ENCODE measurements at places on chromosomes 6 and 20.

DNA sequence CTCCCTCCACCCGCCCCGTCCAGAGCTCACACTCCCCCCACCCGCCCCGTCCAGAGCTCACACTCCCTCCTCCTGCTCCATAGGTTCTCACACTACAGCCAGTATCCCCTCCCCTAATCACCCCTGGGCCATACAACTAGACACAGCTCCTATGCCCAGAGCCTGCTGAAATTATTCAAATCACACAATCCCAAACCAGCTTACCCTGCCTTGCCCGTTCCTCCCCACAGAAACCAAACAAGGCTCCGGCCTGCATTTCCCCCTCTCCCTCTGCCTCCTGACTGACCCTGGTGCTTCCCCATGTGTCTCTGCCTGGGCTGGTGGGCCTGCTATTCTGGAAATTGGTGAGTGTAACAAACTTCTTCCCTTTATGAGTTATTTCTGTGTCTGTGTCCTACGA is 18.6 kb downstream of the SLC2A4RG start:
- DNase-seq = no peak

- DNase-seq = no peak
Measured at GRCh38 chr6:16925461-16925860, 164.2 kb upstream of the ATXN1 start.

DNA sequence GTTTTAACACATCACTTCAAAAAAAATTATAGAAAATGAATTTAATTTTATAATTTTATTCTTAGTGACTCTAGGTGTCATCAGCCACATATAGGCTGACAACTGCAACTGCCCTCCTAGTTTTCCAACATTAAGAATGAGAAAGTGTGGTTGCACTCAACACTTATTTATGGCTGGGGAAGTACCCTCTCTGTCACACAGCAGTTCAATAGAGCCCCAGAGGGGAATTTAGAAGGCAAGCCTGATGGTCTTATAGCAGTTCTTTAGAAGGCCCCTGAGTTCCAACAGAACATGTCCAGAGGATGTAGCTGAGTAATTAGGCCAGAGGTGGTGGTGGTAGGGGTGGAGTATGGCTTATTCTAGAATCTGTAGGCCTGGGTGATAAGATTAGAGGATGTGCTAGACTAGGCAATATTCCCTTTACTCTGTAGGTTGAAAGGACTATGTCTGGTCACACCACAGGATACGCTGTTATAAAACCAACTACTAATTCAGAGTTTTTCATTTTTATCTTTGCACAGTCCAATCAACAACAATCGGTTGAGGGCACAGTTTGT is 226.5 kb upstream of the CITED2 start:
- DNase-seq = no peak

GRCh38 chr6:130622142-130622541 is 205.1 kb upstream of the SMLR1 start:
- DNase-seq = no peak

DNA sequence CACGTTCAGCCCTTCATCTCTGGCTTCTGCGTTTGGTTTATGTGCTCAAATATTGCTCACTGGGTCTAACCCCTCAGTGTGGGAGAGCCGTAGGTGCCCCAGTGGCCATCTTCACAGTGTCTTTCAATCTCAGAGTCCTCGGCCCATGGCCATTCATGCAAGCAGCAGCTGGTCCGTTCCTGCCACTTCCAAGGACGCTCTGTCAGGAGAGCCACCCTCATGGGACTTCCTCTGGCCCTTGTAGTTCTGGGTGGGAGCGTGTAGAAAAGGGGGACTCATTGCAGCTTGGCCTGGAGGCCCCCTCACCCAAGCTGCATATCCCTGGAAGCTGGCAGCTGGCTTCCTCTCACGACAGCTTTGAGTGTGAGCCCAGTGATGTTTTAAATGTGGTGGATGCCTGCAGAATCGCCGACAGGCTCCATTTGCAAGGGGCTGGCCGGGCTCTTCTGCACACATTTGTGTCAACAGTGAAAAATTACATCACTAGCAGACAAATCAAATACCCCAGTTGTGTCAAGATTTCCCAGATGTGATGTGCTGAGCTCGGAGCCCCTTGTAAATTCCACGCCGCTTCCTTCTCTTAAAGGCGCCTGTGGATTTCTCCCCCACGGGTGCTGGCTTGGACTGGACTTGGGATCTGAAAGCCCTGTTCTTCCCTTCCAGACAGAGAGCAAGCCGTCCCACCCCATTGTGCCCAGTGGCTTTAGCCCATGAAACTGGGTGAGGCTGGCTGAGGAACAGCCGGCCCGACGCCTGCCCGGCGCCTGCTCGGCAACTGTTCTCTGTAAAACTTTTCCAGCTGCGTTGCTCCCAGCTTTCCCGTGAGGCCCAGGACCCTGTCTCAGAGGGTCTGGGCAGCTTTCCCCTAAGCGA is 360.1 kb downstream of the TAF4 start:
- DNase-seq = no peak

GRCh38 chr20:47243003-47243402 is 113.5 kb downstream of the ZMYND8 start:
- DNase-seq = no peak

DNA sequence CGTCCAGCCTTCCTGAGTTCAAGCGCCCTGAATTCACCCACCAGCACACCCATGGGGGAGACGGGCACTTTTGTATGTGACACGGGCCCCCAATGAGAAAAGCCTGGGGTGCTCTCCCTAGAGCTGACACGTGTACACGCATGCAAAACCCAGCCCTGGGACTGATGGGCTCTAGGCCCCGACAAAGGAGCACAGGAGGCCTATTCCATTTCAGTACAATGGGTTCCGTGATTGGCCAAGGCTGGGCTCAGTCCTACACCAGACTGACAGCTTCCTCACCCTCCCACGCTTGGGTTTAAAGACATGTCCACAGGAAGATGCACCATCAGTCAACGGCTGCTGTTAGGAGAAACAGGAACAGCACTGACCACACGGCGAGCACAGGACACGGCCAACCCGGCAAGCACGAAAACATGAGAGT is 8.8 kb downstream of the ZBTB46 start:
- DNase-seq = no peak

DNA sequence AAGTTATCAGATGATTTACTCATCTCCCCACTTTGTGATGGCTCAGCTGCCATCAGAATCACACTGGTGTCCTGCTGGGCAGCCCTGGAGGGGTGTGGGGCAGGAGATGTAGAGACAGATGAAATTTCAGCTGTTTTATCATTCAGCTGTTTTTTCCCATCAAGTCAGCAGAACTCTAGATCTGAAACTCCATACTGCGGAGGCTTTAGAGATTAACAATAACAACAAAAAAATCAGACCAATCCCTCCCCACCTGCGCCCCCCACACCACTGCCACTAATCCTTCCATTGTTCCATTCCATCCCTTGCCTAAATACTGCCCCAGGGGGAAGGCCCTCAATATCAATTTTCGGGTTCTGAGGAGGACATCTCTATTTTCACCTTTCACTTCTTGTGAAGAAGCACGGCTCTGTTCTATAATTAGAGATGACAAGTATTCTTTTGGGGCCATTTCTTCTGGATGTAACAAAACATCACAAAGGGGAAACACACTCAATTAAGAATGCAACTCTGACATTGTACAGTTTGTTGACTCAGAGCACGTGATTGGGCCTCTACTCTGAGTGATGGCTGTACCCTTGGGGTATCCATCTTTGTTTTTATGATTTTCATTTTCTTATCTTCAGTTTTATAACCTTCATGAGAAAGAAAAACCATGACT is 396.3 kb downstream of the ZFAND3 start:
- no peak for DNase-seq

DNA sequence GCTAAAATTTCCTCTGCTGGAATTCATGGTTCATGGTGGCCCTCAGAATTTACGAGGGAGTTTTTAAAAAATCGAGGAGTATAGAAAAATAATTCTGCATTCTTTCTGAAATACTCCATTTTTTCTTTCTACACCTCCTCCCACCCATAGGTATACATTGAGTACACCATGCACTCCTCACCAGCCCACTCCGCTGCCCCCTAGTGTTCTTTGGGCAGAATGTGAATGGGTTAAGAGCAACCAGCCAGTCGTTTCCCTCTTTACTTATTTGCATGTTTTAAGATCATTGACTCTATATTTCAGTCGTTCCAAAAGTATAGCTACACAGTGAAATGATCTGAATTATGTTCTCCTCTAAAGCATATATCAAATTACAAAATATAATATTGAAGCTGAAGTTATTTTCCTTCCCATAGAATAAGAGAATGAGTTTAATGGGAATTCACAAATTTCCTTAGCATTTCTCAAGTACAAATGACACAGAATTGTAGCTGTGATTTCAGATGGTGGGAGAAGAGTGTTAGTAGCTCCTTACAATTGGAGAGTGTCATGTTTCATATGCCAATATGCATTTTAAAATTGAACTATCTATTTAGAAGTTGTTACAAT is 977.7 kb upstream of the SLC35B3 start:
- no peak for DNase-seq

GRCh38 chr20:43658069-43658722 is 8.7 kb upstream of the MYBL2 start:
- DNase-seq = no peak

DNA sequence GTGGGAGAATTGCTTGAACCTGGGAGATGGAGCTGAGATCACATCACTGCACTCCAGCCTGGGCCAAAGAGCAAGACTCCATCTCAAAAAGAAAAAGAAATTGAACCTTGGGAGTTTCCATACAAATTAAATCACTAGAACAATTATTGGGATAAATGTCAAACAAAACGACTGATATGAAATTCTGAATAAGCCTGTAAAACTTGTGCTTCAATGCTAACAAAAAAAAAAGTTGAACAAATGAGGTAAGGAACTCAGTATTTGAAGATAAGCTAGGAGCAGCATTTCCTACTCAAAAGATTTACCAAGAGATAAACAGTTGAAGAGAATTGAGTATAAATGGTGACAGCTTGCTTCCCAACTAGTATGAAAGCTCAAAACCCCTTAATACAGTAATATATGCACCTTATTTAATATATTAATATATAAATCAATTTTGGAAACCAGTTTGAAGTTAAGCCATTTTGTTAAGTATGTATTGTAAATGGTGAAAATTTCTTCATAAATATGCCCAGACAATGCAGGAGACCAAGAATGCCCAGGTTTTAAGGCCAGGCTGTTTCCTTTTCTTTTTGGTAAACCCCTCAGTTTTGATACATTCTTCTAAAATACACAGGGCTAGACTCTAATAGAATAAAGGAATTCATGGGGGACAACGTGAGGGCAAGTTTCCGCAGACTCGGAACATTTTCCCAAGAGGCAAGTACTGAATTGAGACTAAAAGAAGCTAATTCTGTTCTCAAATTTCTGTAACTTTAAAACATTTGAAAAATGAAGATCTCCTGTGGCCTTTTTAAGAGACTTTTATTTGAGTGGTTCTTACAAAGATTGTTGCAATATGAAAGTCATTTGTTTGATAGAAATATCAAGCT is 3.9 kb downstream of the ROMO1 start:
- DNase-seq = no peak

DNA sequence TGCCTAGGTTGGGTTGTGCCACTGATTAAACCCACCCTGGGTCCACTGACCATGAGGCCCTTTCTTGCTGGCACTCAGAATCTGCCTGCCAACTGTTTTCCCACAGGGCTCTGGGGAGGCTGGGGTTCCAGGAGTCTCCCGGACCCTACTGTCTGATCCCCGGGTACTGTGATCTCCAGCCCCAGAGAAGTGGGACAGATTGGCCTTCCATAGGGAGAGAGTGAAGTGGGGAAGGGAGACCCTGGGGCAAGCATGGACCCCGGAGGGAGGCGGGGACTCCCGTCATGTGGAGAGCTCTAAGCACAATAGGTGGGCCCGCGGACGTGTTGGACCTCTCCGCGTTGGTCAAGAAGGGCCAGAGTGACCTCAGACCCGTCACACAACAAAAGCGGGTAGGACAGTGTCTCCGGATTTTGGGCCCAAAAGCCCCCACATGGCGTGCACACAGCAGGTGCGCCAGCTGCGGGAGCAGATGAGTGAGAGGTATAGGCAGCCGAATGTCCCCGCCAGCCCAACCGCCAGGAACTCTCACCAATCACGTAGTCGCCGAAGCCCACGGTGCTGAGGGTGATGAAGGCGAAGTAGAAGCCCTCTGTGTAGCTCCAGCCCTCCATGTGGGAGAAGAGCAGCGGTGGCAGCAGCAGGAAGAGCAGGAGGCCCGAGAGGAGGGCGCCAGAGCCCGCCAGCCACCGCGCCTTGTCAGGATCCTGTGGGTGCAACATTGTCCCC is 10.6 kb downstream of the KCNK17 start:
- DNase-seq = no peak

GRCh38 chr6:17015551-17016381 is 86.1 kb upstream of the STMND1 start:
- no peak for DNase-seq

DNA sequence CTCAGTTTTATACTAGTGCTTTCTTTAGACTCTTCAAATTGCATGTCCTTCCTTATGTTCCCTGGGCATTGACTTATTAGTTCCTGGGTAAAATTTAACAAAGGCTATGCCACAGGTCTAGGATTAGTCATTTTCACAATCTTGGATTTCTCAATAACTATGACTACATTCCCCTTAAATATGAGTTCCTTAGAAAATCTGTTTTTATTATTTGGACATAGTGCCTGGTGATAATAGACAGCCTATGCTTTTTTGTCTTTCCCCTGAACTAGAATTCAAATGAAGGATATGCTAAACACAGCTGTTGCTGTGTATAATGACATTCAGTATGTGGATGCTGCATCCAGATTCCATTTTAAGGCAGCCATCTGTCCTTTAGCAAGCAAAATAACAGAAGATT is 1252.8 kb upstream of the GJE1 start:
- DNase-seq = no peak

DNA sequence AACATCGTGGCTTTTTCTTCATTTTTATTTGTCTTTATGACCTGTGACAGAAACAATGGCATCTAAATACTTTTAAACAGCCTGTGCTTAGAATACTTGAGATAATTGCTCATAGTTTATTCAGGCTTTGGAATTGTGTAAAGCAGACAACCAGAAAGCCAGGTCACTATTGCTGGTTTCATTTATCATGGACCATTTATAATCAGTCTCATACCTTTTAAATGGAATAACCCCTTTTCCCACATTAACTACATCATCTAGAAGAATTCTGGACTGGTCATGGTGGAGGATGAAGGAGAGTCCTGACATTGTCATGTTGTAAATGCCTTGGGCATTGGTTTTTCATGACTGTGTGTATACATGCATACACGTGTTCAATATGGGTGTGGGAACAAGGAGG is 661.5 kb downstream of the EPM2A start:
- no peak for DNase-seq

DNA sequence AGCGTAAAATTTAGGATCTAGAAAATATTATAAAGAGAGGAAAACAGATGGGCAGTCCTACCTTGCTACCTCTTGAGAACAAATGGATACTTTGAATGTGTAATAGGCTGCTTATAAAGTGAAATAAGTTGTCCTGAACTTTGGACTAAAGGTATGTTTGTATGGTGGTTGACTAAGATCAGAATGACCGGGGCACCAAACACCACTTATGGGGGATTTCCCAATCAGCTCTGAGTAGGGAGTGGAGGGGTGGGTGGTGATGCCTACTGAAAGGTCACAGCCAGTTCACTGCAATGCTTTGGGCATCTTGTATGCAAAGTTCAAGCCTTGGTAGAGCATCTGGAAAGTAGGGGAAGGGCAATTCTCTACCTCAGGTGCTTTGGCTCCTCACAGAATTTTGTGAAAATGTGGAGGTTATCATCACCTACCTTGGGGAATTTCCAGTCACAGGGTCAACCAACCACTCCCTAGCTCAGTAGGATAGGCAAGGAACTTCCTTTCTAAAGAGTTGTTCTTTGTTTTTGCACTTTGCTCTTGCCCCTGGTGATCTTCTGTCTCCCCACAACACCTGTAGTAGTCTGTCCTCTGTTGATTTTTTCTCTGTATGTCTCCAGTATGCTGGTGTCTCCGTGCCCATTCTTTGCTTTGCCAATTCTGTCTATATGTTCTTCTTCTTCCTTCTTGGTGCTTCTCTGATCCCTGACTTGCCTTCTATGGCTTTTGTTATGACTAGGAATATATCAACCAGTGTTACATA is at the start of gene TRIM31:
Gene TRIM31 (minus strand): TSS at position 88 of the 757 bp plus-strand sequence. CDS start 285 bp downstream, outside the sequence.
- DNase-seq = no peak

Measured in stimulated activated CD4-positive, alpha-beta T cell treated with anti-CD3 and anti-CD28 coated beads, Interleukin-1b, Interleukin-23, amount 100 ng/mL, for 1 hour (primary cell).